ENCODE measurements at places on chromosomes 11 and 22.

GRCh38 chr11:33830903-33831648, 56.8 kb upstream of the FBXO3 start:
- no peak for DNase-seq

GRCh38 chr22:46539169-46539568, 1.7 kb upstream of the CELSR1 start:
- DNase-seq: no peak

DNA sequence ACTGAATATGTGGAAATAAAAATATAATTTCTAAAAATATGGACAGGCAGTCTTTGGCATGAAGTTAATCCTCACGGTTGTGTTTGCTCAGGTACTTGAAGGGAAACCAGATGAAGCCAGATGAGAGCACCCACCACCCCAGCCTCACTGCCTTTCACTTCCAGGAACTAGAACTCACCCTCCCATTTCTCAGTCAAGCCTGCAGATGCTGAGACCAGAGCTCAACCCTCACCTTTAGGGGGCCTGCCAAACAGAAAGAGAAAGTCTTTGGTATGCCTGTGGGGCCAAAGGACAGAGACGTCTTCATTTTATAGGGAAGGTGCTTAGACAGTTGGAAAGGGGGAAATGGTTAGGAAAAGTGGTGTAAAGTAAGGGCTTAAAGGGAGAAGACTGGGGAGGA, 252.8 kb upstream of the PLET1 start:
- DNase-seq: no peak

DNA sequence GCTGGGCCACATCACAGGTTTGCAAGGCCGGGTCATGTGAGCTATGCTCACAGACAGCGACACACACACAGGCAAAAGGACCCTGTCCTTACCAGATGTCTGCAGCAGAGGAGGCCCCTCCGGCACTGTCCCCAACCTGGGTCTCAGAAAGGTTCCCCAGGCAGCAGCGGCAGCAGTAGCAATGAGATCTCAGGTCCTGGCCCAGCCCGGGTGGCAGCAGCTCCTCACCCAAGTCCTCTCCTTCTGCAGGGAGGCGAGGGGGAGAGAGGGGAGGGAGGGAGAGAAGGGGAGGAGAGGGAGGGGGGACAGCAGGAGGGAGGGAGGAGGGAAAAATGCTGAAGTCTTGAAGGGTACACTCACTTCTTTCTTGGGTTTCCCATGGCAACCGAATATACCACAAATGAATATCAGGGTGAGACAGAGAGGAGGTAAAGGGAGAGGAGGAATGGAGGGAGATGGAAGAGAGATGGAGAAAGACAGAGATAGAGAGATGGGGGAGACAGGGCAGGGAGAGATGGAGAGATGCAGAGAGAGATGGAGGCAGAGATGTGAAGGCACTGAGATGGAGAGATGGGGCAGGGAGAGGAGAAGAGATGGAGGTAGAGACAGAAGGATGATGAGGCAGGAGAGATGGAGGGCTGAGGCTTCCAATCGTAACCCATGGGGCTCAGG, 9.5 kb downstream of the ELFN2 start:
- DNase-seq: no peak

DNA sequence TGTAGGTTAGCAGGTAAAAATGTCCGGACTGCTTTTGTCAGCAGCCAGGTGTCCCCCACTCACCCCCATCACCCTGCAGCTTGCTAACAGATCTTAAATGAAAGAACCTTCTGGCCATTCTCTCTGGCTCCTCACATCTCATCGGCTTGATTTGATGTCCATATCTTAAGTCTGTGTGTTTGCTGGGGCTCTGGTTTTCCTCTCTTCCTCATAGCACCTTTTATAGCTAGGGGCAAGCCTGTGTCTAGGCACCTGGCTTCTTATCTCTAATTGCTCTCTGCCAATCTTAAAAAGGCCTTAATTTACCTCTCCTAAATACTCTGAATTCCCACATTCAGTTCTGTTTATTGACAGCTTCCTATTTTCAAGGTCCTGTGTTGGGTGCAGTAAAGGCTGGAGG, 72.0 kb downstream of the ARHGAP42 start:
- no peak for DNase-seq

GRCh38 chr11:2139123-2139521, at the start of gene IGF2:
IGF2 (minus strand) TSS chr11:2139389; CDS start chr11:2135523, 3,866 bp downstream.
- DNase-seq: no peak

GRCh38 chr11:107916671-107917241, 11.5 kb upstream of the RAB39A start:
- DNase-seq: no peak

DNA sequence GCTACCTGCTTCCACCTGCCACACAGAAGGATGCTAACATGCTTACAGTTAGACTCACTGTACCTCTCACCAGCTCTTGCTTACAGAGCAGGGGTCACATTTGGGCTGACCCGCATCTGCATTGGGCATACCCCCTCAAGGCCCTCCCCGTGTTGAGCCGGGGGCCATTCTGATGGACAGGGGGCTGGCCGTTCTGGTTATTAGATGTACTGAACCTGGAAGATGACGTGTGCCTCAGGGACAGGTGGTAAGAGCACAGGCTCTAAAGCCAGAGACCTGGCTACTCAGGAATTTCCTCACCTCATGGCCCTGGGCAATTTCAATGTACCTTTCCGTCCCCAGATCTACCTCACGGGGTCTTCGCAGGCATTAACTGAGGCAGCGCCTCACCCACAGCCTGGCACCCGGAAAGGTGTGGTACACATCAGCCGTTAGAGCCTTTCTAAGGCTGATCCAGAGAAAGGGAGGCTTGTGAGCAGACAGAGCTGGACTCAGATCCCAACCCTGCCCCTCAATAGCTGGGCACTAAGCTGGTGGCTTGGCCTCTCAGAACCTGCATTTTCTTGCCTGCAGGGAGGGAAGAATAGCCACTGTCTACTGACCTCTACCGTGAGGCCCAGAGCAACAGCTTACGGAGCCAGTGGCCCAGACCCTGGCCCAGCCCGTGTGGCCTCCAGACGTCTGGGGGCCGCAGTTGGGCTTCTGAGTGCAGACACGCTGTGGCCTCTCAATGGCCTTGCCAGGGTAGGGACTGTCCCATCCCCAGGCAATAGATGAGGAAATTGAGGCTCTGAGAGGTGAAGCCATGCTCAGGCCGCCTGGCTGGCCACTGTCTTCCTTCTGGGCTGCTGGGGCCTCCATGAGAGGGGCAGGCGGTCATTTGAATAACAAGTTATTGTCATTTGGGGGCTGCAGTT, 100.6 kb downstream of the MORC2 start:
- no peak for DNase-seq

GRCh38 chr11:71237853-71238252, 14.5 kb downstream of the SHANK2 start:
- DNase-seq: no peak

GRCh38 chr11:10728789-10729472, 22.1 kb upstream of the CTR9 start:
- no peak for DNase-seq

- DNase-seq: no peak
Observed at GRCh38 chr11:105899772-105900171, 122.3 kb downstream of the MSANTD4 start.

DNA sequence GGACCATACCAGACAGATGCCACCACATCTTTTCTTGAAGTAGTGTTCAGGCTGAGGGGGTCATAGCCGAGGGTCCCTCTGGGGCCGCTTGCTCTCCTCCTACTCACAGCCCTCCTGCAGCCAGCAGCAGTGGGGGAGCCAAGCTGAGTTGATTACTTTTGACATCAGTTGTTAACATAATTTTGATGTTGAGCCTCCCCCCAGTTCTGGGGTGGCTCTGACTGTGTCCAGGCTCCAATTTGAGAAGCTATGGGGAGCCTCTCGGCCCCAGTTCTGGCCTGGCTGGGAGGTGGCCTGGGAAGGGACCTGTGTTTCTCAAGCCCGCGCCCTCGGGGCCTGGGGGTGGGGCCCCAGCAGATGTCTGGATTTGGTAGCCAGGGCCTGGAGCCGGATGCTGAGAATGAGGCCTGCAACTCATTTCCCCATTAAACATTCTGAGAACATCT, 47.9 kb downstream of the KCNQ1OT1 start:
- no peak for DNase-seq

GRCh38 chr11:119532551-119532950, 109.6 kb upstream of the THY1 start:
- no peak for DNase-seq

GRCh38 chr22:33012833-33013450, 45.2 kb downstream of the SYN3 start:
- DNase-seq: no peak

GRCh38 chr11:9250139-9250582, 15.0 kb downstream of the DENND5A start:
- DNase-seq: no peak

GRCh38 chr11:32069361-32070058, 21.4 kb upstream of the RCN1 start:
- no peak for DNase-seq

DNA sequence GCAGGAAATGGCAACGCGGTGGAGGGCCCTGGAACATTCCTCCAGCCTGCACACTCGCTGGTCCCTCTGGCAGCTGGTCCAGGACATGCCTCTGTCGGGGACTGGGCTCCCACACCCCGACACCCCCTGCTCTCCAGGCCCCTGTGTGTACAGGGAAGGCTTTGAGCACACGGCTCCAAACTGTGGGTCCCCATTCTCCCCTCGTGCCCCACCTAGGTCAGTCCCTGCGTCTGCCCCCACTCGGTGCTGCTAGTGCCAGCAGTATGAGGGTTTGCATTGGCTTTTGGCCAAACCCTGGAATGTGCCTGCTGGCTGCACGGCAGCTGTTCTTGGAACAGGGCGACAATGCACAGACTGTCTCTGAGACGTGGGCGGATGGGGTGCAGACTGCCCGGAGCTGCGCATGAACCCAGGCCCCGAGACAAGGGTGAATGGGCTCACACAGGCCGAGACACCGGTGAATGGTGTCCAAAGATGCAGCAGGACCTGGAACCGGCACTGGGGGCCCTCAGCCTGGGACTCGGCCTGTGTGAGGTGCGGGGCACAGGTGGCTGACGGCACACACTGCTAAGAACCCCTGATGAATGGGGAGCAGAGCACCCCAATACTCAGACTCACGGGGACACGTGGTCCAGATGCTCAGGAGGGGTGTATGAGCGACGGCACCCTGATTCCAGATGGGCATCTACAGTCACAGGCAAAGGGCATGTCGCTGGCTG, 7.5 kb upstream of the SYT8 start:
- peak; percentile 21 for DNase-seq

- no peak for DNase-seq
Observed at GRCh38 chr22:27303718-27304117, 497.8 kb downstream of the MN1 start.

DNA sequence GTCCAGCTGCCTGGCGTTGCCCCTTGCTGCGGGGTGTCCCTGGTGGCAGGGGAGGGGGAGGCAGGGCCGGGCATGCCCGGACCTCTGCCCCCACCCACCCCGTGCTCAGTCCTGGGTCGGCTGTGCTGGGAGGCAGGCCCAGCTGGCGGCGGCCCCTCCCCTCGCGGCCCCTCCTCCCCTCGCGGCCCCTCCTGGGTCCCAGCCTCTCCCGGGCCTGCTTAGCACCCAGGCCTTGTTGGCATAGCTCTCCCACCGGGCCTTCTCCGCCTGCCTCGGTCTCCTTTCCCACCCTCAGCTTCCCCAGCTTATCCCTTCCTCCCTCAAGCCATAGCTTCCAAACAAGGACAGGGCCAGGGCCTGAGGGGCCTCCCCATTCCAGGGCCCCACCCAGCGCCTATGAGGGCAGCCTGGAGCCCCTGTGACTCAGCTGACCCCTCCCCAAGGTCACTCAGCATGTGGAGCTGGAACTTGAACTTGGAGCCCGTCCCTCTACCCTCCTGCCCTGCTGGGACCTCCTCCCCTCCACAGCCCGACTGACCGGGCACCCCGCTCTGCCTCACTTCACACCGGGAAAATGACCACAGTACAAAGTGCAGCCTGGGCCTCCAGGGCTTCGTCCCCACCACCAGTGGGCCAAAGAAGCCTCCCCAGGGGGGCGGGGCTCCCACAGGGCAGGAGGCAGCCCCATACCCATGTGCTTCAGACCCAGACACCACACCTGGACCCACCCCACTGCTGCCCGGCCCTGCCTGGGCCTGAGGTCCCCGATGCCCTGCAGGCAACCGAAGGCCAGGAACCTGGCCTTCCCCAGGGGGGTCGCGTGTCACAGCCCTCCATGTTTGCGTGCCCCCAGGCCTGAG, 1.2 kb downstream of the EPS8L2 start:
- DNase-seq: peak; percentile 17

DNA sequence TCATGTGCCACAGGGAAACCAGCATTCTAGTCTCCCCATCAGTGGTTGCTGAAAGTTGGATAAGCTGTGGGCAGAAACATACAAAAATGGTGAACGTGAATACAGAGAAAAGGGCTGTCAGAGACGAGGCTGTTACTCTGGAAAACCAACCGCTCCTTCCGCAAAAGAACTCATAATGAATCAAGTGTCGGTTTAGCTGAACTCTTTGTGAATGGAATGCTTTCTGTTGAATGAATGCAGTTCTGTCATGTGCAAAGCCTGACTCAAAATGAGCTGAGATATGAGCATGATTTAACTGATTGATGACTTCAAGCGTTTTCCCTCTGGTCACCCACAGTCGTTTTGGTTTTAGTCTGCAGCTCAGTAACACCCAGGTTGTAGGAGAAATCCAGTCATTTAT, 298.3 kb downstream of the ETS1 start:
- no peak for DNase-seq

DNA sequence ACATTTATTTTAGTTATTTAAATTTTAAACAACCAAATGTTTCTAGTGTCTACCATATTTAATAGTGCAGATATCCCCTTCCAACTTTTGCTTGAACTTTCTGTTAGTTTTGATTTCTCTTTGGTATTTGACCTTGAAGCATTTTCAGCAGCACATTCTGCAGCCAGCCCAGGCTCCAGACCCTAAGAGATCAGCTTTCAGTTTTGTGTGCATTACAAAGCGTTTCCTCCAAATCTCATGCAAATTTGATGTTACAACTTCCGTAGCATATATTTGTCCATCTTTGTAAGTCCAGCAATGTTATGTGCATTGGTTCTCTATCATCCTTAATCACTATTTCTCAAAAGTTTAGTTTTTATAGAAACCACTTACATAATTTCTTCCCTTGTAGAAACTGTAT, 14.6 kb upstream of the SERGEF start:
- DNase-seq: no peak

- no peak for DNase-seq
Observed at GRCh38 chr11:131855320-131855719, 484.9 kb downstream of the NTM start.

- no peak for DNase-seq
Observed at GRCh38 chr22:35580351-35581022, 36.6 kb downstream of the MB start.

GRCh38 chr11:55707029-55707428, 45.0 kb downstream of the OR4C6 start:
- no peak for DNase-seq
